ENCODE measurements at places on chromosomes 2 and 18.

DNA sequence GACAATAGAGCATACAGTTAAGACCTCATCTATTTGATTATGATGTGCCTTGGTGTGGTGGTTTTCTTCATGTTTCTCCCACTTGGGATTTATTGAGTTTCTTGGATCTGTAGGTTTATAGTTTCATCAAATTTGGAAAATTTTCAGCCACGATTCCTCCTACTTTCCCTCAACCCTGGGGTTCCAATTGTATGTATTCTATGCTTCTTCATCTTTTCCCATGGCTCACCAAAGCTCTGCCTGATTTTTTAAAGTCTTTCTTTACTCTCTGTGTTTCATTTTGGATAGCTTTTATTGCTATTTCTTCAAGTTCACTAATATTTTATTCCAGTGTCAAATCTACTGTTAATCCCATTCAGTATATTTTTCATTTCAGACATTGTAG, 132.7 kb downstream of the CTIF start:
- no peak for DNase-seq

- no peak for DNase-seq
Observed at GRCh38 chr2:75998451-75998850, 287.7 kb upstream of the GCFC2 start.

DNA sequence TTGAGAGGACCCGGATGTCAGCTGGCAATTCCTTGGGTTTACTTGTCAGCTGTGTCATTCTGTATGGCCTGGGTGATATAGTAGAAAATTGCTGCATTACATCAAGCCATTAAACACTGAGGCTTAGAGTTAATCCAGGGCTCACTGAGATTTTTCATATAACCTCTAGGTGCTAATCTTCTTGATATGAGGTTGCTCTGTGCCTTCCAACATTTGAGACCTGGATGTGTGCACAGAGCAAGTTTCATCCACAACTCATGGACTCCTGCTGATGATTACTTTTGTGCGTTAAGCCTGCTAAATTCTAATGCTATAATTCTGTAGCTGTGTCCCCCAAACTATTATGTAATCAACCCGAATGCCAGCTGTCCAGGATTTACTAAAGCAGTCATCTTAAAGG, 178.4 kb upstream of the CDH20 start:
- no peak for DNase-seq

GRCh38 chr2:27792759-27793158, 21.2 kb downstream of the MRPL33 start:
- DNase-seq = no peak

DNA sequence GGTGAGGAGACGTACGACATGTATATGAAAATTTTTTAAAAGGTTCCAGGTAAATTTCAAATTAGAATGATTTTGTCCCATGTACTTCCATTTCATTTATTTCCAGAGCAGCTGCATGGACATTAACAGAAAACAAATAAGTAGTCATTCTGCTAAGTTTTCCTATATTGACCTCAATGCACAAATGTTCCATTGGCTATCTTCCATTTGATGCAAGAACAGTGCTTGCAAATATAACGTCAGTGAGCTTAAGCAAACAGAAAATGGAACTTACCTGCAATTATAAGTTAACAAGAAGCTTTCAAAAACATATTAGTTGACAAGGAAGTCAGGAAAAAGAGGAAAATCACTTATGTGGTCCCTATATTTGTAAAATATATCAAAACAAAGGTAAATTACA, 16.6 kb downstream of the PAIP2B start:
- no peak for DNase-seq

DNA sequence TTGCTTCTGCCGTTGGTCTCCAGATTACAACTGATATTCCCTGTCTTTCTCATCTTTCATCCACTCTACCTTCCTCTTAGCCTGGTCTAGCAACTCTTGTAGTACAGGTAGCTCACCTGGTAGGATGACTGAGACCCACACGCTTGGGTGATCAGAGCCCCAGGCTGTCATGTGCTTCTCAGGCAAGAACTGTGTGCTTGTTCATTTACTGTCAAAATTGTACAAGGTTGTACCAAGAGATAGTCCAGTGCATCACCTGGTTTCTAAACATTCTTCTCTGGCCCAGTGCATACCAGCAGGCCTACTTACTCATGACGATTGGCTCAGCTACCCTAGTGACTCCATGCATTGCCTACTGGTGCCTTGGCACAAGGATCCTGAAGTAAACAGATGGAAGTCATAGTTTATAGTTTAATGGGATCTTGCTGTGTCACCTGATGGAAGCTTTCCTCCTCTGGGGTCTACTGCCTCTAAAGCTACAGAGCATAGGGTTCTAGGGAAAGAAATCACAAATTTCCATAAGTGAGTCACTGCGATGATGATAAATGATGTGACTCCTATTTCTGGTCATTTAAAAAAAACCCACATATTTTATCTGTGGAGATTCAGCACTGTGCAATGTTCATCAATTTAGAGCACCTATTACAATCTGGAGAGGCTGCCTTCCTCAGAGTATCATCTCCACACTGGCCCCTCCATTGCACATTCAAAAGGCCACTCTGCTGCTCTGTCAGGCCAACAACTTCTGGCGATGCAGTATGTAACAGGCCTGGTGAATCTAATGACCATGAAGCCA, 481.8 kb upstream of the MEIS1 start:
- no peak for DNase-seq

DNA sequence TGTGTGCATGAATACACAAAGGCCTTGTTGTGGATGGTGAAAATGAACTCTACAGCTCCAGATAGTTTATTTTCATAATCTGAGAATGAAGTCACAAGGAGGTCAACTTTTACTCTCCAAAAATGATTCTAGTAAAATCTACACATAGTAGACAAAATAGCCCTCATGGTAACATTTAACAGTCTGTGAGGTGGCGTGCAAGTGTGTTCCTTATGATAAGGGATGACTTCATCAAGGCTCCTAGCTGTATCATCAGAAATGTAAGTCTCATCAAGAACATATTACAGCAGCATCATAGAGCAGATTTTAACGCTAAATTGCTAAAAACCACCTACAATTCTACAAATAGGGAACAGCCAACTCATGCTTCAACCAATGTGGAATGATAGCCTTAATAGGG, 72.3 kb upstream of the RIOK3 start:
- no peak for DNase-seq

DNA sequence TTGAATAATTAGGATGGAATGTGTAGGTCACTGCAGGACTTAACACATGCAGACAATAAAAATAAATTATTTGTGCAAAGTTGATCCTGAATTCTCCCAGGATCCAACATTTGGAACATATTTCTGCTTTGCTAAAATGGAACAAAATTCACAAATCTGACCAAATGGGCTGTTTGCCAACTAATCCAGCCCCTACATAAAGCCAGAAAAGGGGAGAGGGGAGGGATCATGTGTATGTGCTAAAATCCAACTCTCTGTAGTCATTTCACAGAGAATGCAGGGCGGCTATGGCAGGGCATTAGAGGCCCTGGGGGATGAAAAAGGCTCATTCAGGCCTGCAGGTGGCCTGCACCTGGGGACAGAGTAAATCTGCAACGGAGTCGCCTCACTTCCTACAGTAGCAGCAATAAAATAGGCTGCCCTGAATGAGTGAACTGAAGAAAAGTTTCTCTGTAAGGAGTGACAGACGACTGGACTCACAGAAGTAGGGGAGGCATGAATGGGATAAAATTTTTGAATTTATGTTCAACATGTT, 4.0 kb upstream of the ZFP36L2 start:
- no peak for DNase-seq

DNA sequence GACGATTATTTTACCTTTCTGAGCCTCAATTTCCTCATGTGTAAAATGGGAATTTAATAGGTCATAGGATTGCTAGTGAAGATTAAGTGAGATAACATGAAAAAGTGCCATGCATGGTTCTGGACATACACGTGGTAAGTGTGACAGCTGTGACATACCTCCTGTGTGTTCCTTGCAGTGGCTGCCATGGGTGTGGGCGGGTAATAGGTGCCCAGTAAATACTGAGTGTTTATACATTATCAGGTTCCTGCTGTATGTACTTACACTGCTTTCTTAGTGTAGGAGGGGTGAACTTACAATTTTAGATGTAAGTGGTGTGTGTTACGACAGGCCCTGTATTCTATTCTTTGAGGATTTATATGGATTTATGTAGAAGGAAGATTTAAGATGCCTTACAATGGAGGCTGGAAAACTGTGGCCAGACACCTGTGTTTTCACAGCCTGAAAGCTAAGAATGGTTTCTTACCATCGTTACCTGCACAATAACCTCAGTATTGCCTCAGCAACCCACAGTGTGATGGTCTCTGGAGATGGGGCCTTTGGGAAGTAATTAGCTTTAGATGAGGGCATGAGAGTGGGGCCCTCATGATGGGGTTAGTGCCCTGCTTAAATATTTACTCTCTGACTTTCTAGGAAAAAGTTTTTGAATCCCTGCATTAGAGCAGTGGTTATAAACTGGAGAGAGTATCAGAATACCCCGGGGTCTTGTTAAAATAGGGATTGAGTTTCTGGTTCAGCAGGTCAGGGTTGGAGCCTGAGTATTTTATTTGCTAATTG, 78.1 kb downstream of the ASAP2 start:
- DNase-seq = no peak

DNA sequence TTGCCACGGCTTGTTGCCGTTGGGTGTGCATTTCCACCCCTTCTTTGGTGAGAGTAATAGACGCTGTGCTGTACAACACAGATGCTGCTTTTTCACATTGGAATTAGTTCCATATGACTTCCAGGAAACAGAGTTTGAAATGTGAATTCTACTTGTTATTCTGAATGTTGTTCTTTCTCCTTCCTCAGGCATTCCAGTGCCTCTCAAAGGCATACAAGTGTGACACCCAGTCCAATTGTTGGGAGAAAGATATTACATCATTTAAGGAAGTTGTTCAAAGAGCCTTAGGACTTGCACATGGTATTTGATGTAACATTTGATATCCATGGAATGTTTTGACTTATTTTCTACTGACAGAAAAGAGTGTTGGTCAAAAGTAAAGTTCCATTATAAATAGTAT, 134.4 kb upstream of the LTBP1 start:
- no peak for DNase-seq

- DNase-seq = no peak
Observed at GRCh38 chr18:74773171-74773624, 175.5 kb downstream of the ZNF407 start.

GRCh38 chr2:166126007-166126639, 1.7 kb downstream of the SCN1A start:
- DNase-seq = no peak

DNA sequence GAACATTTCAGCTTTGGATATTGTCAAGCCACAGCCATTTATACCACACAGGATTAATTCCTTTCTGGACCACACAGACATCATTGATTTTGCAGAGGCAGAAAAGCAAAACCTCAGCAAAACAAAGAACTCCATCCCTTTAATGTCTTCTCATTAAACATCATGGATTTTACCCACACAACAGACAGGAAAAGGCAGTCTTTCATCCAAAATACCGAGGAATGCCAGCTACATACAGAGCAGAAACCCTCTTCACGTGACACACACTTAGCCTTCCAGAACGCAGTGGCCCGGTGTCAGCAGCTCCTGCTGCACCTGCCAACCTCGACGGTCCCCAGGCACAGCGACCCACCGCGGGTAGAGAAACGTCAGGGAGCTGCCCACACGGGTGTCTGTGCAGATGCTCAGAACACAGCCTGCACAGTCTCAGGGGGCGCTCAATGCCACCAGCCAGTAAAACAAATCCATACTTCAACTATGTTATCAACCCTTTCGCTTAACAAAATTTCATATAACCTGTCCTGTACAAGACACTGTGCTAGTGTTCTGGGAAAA, 304.5 kb downstream of the EIPR1 start:
- no peak for DNase-seq

DNA sequence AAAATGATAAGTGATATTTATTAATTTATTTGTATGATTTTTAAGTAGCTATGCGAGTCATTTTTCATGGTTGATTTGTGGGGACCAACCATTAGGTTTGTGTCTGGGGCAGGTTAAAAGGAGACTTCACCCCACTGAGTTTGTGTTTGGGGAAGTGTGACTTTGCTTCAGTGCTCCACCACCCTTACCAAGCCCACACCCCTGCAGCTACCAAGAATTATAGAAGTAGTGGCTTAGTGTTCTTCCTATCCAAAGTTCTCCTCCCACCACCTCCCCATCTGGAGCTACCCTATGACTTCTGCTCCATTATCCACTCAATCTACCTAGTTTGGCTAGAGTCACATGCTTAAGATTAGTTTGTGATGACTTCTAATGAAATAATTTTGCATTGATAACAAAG, 182.1 kb upstream of the ZEB2 start:
- DNase-seq = peak; percentile 80

- DNase-seq = peak; percentile 61
Observed at GRCh38 chr2:112754564-112754963, 9.8 kb downstream of the CKAP2L start.

GRCh38 chr2:36277881-36278523, 77.6 kb upstream of the CRIM1 start:
- DNase-seq = no peak

DNA sequence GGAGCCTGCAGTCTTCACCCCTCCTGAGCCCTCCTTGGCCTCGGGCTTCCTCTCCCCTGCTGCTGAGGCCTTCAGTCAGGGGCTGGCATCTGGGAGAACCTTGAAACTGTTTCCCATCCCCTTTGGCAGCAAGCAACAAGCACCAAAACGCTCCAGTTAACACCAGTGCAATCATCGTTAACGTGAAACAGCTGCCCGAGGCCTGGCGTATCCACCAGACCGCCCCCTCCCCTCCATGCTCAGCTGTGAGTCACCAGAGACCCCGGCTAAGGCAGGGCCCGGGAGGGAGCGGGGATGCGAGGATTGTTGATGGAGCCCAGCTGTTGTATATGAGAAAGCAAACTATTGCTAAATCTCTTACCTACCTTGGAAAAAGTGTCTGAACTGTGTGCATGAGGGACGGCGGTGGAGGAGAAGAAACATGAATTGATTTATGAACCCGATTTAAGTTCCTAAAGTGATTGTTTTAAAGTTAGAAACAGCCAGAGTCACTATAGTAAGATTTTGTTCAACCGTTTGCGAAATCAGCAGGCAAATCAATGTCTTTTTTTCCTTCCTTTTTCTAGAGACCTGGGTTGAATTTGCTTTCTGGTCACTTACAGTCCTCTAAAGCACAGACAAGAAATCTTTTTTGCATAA, 5.2 kb downstream of the ZFP36L2 start:
- DNase-seq = peak; percentile 59

DNA sequence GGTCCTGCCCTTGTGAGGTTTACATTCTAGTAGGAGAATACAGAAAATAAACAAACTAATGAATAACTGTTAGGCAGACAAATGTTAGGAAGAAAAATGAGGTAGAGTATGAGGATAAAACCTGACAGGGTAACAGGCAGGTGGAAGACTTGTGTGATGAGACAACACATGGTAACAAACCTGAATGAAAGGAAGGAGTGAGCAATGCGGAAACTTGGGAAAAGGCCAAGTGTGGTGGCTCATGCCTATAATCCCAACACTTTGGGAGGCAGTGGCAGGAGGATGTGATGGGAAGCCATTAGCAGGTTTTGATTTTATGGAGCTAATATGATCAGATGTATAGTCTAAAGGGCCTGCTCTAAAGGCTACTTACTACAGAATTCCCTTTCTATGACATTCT, 74.2 kb downstream of the INO80D start:
- no peak for DNase-seq

DNA sequence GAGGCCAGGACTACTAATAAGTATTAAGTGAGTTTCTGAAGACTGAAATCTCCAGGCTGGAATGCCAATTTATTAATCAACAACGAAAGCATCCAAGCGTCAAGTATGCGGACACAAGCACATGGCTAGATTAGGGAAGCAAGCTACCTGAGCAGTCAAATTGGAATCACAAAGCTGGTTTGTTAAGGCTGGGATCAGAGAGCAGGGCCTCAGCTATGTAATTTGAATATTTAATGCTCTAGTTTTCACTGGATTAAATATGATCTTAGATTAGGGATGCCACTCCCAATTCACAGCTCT, 5.7 kb downstream of the CCL20 start:
- DNase-seq = no peak

GRCh38 chr2:242031481-242032019, 162.0 kb downstream of the RTP5 start:
- no peak for DNase-seq

Measured in inflammatory macrophage treated with lipopolysaccharide for 4 hours (primary cell).